ENCODE measurements at places on chromosomes 16 and 17.
A peak's percentile ranks its signal among the peaks of the same experiment; 100 is the strongest.

DNA sequence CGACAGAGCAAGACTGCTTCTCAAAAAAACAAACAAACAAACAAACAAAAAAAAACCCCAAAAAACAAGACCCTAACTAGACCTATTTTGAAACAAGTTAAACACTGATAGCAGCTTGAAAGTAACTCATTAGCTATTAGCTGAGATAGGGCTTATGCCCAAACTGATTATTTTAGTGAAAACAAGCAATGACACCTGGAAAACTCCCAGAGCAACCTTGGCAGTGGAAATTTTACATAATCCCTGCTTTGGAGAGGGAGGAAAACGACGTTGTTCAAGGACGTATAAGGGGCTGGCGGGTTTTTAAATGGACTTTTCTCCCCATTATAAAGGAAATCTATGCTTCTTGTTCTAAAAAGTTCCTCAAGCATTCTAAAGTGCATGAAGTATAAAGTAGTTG, 45.4 kb upstream of the AQP8 start:
- DNase-seq = no peak

DNA sequence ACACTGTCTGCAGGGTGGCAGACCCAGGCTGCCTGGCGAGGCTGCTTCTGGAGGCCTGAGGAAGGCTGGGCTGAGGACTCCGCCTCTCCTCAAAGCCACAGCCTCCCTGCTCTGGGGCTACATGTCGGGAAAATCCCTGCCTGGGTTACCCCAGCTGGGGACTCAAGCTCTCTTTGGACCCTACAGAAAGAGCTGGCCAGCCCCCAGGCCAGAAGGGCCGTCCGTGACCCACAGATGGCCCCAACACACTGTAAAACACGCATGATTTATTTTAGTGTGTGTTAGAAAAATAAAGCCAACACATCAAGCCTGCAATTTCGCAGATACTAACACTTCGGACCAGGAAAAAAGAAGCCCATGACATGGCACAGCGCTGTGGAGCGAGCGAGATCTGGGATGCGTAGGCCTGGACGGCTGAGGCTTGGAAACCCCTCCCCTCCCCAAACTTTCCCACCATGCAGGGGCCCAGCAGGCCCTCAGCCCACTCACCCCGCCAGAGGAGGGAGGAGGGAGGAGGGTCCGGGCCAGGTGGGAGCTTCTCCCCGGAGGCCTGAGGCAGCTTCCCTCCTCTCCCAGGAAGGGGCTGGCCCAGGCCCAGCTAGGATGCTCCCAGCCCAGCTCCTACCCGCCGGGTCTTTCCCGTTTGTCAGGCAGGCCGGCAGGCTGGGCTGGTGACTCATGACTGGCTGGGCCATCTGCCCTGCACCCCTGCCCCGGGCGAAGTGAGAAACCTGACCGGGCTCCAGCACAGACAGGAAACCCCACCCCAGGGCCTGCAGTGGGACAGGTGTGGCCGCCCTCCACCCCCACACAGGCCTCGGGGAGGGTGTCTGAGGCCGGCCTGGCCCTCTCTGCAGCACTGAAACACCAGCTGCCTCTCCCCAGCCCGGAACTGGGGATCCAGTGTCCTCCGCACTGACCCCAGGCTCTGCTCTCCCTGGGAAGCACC, 34.1 kb upstream of the SLC38A10 start:
- DNase-seq = no peak

- DNase-seq = no peak
Observed at GRCh38 chr17:9880582-9880999, 24.5 kb downstream of the RCVRN start.

GRCh38 chr16:87851141-87851587, 18.1 kb downstream of the SLC7A5 start:
- DNase-seq = no peak

DNA sequence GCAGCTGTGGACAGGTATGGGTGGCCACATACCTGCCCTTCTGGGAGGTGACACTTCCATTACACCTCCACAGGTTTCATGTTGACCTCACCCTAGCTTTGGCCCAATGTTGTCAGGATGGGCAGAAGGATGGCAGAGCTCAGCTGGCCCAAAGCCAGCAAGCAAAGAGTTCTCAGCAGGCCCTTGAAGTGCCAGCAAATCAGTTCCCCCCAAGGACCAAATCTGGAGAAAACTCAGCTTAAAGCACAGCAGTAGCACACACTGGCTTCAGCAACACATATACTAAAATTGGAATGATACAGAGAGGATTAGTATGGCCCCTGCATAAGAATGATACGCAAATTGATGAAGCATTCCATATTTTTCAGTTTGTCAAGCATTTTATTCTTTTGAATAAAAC, 13.4 kb downstream of the ARL4D start:
- no peak for DNase-seq

- no peak for DNase-seq
Observed at GRCh38 chr17:12395733-12396354, 269.8 kb upstream of the MYOCD start.

DNA sequence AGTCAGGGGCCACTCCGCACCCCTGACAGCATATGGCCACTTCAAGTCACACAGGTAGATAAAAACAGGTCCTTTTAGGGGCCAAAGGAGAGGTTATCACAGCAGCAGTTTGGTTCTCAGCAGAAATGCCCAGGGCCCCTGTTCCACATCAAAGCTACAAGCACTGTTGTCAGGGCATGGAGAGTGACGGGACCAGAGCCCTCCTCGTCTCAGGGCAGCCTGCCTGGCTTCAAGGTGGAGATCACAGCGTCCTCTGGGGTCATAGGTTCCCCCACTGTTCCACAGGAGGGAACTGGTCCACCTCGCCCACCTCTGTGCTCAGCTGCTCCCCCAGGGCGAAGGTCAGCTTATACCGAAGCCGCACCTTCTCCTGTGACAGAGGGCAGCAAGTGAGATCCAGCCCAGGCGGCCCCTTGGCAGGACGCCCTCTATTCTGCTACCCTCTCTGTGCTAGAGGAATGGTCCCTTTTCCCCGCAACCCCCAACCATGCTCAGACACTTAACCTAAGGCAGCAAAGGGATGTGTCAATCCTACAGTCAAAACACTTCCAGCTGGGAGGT, 23.3 kb downstream of the GGA3 start:
- DNase-seq = no peak

DNA sequence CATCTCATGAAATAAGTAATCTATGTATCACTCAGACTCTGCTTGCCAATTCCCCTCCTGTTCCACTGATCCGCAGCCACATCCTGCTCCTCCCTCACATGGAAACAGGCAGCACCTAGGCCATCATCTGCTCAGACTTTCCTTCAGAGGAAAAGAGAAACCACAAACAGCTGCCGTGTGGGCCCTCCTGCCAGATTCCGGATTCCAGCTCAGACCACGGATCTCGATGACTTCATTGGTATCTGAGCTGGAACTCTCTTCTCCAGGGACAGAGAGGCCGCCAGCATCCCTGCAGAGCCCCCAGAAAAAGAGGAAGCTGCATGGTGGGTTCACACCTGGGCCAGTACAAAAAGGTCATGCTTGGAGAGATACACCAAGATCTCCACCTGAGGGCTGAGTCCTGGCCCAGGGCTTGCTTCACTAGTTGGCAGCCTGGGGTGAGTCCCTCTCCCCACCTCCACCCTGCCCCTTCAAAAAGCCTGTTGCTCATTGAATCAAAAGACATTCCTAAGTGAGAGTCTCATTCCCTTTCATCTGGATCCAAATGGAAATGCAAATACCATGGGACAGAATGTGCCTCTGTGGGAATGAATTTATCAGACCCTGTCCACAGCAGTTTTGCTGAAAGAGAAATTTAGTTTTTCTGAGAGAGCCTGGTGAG, 47.2 kb downstream of the HOXB1 start:
- no peak for DNase-seq

GRCh38 chr17:50634224-50634914, at the start of gene ABCC3:
Gene ABCC3, plus strand, starts transcription at chr17:50634881. Its CDS starts 56 bp downstream, at chr17:50634937.
- no peak for DNase-seq

- DNase-seq = no peak
Observed at GRCh38 chr16:4610011-4611005, 4.4 kb downstream of the UBALD1 start.

- no peak for DNase-seq
Observed at GRCh38 chr17:17289086-17289485, 8.0 kb upstream of the COPS3 start.

DNA sequence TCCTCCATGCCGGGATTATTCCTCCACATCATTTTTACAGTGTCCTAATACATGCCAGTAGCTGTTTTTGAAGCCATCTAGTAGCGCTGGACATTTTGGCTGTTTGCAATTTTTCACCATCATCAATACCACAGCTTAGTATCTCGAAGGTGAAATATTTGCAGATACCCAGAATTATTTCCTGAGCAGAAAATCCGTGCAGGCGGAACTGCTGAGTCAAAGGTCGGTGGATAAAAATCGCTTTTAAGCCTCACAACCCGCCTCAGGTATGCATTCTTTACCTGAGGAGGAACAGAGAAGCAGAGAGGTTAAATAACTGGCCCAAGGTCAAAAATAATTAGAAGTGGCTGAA, 584 bp upstream of the TNRC6A start:
- no peak for DNase-seq

DNA sequence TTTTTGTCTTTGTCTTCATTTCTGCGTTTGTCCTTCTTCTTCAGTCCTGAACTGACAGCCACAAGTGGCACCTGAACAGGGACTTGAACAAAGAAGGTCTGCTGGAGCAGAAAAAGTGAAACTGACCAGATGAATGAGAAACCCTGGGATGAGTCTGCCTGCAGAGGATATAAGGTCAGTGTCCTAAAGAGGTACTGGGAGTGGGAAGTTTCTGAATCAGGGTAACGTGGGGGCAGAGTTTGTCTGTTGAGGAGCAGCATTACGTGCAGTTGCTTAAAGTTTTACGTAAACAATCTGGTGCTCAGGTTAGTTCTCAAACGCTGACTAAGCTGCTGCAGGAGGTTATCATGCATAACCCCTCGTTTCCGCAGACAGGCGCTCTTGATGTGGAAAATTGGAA, 2057.6 kb downstream of the TP53TG3F start:
- DNase-seq = no peak

GRCh38 chr17:27585153-27585681, 45.8 kb upstream of the LGALS9 start:
- no peak for DNase-seq

DNA sequence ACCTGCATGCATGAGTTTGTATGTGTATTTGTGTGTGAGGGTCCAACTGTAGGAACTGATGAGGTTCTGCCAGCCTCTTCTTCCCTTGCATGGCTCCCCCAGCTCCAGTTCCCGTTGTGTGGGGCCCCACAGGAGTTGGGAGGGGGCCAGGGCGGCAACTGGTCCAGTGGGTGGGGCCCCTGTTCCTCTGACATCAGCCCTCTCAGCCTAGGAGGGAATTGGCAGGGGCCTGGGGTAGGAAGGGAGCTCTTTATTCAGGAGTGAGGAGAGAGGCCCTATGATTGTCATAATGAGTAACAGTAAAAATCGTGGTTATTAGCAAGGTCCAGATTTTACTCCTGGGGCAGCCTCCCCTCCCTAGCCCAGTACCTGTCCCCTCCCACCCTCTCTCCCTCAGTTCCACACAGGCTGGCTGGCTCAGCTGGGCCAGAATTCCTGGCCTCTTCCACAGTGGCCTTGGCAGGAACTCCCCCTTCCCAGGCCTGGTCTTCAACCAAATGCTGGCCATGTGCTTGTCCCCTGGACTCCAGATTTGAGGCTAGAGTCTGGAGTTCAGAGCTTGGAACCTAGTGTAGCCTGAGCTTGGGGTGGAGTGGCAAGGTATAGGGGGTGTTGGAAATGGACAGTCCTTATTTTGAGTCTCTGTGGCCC, 18.9 kb downstream of the RARA start:
- no peak for DNase-seq

DNA sequence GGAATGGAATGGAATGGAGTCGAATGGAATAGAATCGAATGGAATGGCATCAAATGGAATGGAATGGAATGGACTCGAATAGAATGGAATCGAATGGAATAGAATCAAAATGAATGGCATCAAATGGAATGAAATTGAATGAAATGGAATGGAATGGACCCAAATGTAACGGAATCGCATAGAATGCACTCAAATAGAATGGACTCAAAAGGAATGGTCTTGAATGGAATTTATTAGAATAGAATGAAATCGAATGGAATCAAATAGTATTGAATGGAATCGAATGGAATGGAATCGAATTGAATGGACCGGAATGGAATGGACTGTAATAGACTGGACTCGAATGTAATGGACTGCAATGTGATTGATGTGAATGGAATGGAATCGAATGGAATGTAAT, 501.4 kb upstream of the WSB1 start:
- no peak for DNase-seq

- no peak for DNase-seq
Observed at GRCh38 chr17:1471911-1472821, 16.1 kb upstream of the CRK start.

DNA sequence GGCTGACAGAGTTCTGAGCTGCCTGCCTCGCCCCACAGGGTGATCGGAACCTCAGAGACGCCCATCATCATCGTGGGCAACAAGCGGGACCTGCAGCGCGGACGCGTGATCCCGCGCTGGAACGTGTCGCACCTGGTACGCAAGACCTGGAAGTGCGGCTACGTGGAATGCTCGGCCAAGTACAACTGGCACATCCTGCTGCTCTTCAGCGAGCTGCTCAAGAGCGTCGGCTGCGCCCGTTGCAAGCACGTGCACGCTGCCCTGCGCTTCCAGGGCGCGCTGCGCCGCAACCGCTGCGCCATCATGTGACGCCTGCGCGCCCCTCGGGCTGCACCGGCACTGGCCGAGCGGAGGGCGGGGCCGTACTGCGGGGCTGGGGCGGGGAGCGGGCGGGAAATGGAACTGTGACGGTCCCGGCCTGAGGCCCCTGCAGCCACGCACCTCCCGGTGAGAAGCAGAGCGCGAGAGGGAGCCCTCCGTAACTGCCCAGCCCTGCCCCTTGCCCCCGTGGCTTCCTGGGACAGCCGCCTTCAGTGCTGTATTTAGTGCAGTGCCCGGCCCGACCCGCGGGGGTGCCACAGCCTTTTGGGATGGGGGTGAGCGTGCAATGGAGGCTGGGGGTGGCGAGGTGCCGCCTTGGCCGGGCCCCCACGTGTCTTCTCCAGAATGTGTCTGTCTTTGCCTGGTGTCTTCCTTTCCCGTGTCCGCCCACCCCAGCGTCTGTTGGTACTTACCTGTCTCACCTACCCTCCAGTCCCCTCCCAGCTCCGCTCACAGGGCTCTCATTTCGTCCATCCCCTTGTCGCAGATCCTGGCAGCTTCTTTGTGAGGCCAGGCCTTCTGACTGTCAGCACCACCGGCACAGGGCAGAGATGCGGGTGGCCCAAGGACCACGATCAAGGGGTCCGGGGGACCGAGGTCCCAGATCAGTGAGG, 9.8 kb downstream of the RASL10B start:
- DNase-seq = no peak

- no peak for DNase-seq
Observed at GRCh38 chr17:59511726-59512125, 53.7 kb upstream of the DHX40 start.

DNA sequence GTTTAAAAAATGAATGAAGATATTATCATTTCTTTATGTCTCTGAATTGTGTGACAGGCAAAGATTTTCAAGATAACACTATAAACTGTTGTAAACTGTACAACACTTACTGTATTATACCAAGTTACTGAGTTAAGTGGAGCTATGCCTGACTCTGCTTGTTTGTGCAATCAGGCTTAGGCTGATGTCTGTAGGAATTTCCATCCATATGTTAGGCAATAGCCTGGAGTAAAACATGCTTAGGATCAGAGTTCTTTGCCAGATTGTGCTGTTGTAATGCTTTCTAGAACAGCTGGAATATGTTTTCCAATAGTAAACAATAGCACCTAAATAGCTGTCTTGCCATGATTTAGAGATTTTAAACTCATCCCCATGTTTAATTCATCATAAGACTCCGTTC, 1496.7 kb downstream of the CDH11 start:
- DNase-seq = no peak

- peak; percentile 77 for DNase-seq
Observed at GRCh38 chr17:63774141-63774968, at the start of gene DDX42. Gene DDX42, plus strand, starts transcription at chr17:63774170. Its CDS starts 12,880 bp downstream, at chr17:63787050.

- no peak for DNase-seq
Observed at GRCh38 chr17:58005031-58005727, 1.9 kb downstream of the SRSF1 start.

- DNase-seq = no peak
Observed at GRCh38 chr16:79473456-79473855, 127.1 kb downstream of the MAF start.
